ENCODE measurements at places on chromosomes 2 and 18. TPM values are rescaled to one million over a fixed set of nuclear protein-coding genes. Genes with fewer than 3 reads are reported as not detected.
A peak's percentile ranks its signal among the peaks of the same experiment; 100 is the strongest.

SPR gene
- 15.2 TPM for total RNA-seq

B3GNT7 gene
- 89.4 TPM for total RNA-seq

MPP4 gene
- not detected for total RNA-seq

HAT1 gene
- 75.7 TPM for total RNA-seq

ABCG5 gene
- total RNA-seq: not detected

EMX1 gene
- total RNA-seq: 7.9 TPM

ZNF638 gene
- total RNA-seq: 190 TPM

CCDC121 gene
- 1.7 TPM for total RNA-seq

DNA sequence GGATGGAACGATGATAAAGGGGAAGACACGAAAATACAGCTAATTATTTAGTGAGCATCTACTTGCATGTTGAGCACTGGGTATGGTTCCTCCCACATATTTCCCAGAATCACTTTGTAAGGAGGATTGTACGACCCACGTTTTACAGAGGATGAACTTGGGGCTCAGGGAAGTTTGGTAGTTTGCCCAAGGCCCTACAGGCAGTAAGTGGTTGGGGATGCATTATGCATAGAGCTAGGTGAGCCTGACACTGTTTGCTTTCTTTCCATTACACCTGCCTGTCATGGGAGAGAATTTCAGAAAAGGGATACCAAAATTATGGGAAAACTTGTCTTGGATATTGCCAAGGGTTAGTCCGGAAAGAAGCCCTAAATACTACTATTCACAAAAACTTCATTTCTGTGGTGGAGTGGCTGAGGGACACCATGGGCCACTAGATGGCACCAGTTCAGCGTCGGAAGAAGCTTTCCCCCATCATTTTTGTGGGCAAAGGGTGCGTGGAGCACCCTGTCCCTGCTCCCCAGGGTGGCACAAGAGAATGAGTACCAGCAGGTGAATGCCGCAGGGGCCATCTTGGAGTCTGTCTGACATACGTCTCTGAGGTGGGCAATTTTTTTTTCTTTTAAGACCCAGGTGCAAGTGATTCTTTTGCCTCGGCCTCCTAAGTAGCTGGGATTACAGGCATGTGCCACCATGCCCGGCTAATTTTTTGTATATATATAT, 23.5 kb upstream of the C18orf32 start:
- no peak overlapping the region for H3K27ac ChIP-seq
- no peak overlapping the region for H3K4me3 ChIP-seq
- no peaks in the 10 kb centered on the region for H3K36me3 ChIP-seq

GRCh38 chr2:45242161-45242741, 233.0 kb upstream of the SIX2 start:
- H3K36me3 ChIP-seq: no peaks in the 10 kb centered on the region
- H3K27ac ChIP-seq: no peak overlapping the region
- DNase-seq: no peak
- H3K4me3 ChIP-seq: no peak overlapping the region

- no peak for DNase-seq
- no peaks in the 10 kb centered on the region for H3K36me3 ChIP-seq
- H3K4me3 ChIP-seq: no peak overlapping the region
- H3K27ac ChIP-seq: no peak overlapping the region
- no peaks in the 10 kb centered on the region for H3K27me3 ChIP-seq
- H3K4me1 ChIP-seq: no peaks in the 10 kb centered on the region
These were observed 28.3 kb downstream of the MCFD2 start for GRCh38 chr2:46887028-46887885.

GRCh38 chr2:78023356-78023755, 501.2 kb upstream of the LRRTM4 start:
- H3K4me3 ChIP-seq: no peak overlapping the region
- H3K4me1 ChIP-seq: no peaks in the 10 kb centered on the region
- no peaks in the 10 kb centered on the region for H3K27me3 ChIP-seq
- H3K36me3 ChIP-seq: peaks cover 2% of the 10 kb centered on the region
- peak; percentile 11 for DNase-seq

GRCh38 chr2:184814421-184814820, 216.1 kb downstream of the ZNF804A start:
- no peaks in the 10 kb centered on the region for H3K36me3 ChIP-seq
- no peak overlapping the region for H3K27ac ChIP-seq
- H3K27me3 ChIP-seq: no peaks in the 10 kb centered on the region
- no peak overlapping the region for H3K4me3 ChIP-seq
- peak; percentile 21 for DNase-seq

DNA sequence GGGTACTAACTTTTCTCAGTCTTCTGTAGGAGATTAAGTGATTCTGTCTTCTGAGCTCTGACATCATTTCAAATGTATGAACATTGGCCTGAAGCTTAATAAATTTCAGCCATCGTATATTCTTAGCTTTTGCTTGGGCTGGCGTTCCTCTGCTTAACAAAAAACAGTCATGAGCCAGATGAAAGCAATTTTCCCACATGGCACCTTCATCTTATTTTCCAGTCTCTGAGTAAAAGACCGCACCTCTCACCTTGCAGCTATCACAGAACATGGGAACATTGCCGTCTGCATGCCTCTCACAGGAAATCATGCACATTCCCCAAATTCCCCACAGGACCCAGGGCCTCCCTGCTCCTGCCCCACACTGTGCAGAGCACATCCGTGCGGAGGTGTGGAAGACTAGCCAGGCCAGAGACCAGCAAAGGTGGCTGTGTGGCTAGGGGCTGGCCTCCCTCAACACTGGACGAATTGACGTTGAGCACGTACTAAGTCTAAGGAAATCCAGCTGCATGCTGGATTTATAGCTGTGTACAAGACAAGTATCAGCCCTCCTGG, 531.8 kb upstream of the ID2 start:
- H3K4me1 ChIP-seq: no peaks in the 10 kb centered on the region
- DNase-seq: peak; percentile 25
- H3K27me3 ChIP-seq: no peaks in the 10 kb centered on the region
- H3K4me3 ChIP-seq: no peak overlapping the region
- no peak overlapping the region for H3K27ac ChIP-seq

- H3K4me3 ChIP-seq: no peak overlapping the region
- H3K27me3 ChIP-seq: no peaks in the 10 kb centered on the region
- no peaks in the 10 kb centered on the region for H3K4me1 ChIP-seq
- H3K36me3 ChIP-seq: no peaks in the 10 kb centered on the region
These were observed 225.8 kb downstream of the NAPG start for GRCh38 chr18:10751653-10752052.

DNA sequence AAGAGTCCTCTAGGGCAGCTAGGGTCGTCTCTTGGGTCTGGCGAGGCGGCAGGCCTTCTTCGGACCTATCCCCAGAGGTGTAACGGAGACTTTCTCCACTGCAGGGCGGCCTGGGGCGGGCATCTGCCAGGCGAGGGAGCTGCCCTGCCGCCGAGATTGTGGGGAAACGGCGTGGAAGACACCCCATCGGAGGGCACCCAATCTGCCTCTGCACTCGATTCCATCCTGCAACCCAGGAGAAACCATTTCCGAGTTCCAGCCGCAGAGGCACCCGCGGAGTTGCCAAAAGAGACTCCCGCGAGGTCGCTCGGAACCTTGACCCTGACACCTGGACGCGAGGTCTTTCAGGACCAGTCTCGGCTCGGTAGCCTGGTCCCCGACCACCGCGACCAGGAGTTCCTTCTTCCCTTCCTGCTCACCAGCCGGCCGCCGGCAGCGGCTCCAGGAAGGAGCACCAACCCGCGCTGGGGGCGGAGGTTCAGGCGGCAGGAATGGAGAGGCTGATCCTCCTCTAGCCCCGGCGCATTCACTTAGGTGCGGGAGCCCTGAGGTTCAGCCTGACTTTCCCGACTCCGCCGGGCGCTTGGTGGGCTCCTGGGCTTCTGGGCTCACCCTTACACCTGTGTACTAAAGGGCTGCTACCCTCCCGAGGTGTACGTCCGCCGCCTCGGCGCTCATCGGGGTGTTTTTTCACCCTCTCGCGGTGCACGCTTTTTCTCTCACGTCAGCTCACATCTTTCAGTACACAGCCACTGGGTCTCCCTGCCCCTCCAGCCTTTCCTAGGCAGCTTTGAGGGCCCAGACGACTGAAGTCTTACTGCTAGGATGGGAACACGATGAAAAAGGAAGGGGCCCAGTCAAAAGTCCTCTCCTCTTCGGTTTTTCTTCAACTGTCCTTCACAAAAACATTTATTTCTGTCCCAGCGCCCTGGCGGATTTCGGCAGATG, 8.1 kb downstream of the SIX2 start:
- peaks cover 98% of the 10 kb centered on the region for H3K27me3 ChIP-seq
- no peak overlapping the region for H3K27ac ChIP-seq
- DNase-seq: peak; percentile 66

- DNase-seq: no peak
- H3K4me1 ChIP-seq: no peaks in the 10 kb centered on the region
- no peaks in the 10 kb centered on the region for H3K27me3 ChIP-seq
- no peak overlapping the region for H3K27ac ChIP-seq
- no peak overlapping the region for H3K4me3 ChIP-seq
These were observed 287.9 kb downstream of the AGAP1 start for GRCh38 chr2:235781775-235782174.

GRCh38 chr2:155975734-155976133, 356.8 kb downstream of the NR4A2 start:
- H3K36me3 ChIP-seq: no peaks in the 10 kb centered on the region
- H3K4me3 ChIP-seq: no peak overlapping the region
- H3K4me1 ChIP-seq: 0 out of 2 replicates have a peak, but pooled peaks cover 9% of the 10 kb centered on the region
- H3K27me3 ChIP-seq: no peaks in the 10 kb centered on the region
- no peak for DNase-seq

DNA sequence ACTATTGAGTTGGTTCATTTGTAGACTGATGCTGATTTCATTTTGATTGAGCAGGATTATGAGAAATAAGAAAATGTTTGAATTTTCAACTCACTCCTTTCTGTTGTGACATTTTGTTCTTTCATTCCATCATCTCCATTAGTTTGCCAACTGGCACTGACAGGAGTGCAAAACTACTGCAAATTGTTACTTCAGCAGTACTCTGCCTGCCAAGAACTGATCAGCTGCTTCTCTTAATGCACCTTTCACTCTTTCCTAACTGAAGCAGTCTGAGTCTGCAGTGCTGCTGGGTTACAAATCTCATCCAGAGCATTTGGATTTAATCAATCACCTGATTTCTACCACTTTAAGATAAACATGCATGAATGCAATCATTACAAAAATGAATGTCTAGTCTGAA, 70.9 kb downstream of the TMEFF2 start:
- H3K27ac ChIP-seq: no peak overlapping the region
- H3K4me1 ChIP-seq: peaks cover 9% of the 10 kb centered on the region
- DNase-seq: no peak

DNA sequence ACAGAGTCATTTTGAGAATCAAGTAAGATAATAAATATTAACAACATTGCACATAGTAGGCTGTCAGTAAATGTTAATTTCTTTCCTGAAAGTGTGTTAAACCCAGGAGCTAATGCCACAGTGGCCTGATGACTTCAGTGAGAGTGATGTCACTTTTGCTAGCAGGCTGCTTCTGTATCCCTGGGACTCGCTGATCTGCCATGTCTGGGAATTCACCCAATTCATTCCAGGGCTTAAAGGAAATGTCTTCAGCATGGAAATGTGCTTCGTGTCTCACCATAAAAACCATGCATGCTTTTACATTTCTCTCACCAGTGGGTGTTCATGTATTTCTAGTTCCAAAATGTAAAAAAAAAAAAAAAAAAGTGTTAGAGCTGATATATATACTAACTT, 56.8 kb upstream of the MAPRE3 start:
- no peaks in the 10 kb centered on the region for H3K27me3 ChIP-seq
- no peak overlapping the region for H3K27ac ChIP-seq
- H3K4me1 ChIP-seq: peaks cover 20% of the 10 kb centered on the region

- DNase-seq: peak; percentile 69
- H3K4me3 ChIP-seq: peak overlapping the region; percentile 57
- H3K27me3 ChIP-seq: peaks cover 100% of the 10 kb centered on the region
- peaks cover 15% of the 10 kb centered on the region for H3K4me1 ChIP-seq
- no peaks in the 10 kb centered on the region for H3K36me3 ChIP-seq
These were observed 1.2 kb downstream of the TLX2 start for GRCh38 chr2:74515271-74515980.

GRCh38 chr2:79686884-79687283, 174.0 kb downstream of the CTNNA2 start:
- H3K27me3 ChIP-seq: no peaks in the 10 kb centered on the region
- H3K27ac ChIP-seq: no peak overlapping the region
- no peak overlapping the region for H3K4me3 ChIP-seq
- DNase-seq: no peak
- H3K4me1 ChIP-seq: no peaks in the 10 kb centered on the region
- no peaks in the 10 kb centered on the region for H3K36me3 ChIP-seq

- DNase-seq: no peak
- no peaks in the 10 kb centered on the region for H3K36me3 ChIP-seq
- H3K4me1 ChIP-seq: peaks cover 15% of the 10 kb centered on the region
- H3K27me3 ChIP-seq: no peaks in the 10 kb centered on the region
- H3K4me3 ChIP-seq: no peak overlapping the region
These were observed 91.7 kb upstream of the DSEL start for GRCh38 chr18:67608191-67608590.

GRCh38 chr2:102558463-102558862, 60.9 kb upstream of the SLC9A2 start:
- no peak overlapping the region for H3K27ac ChIP-seq
- H3K4me1 ChIP-seq: no peaks in the 10 kb centered on the region
- no peak for DNase-seq

GRCh38 chr18:23887493-23887892, 127.1 kb upstream of the TTC39C start:
- no peaks in the 10 kb centered on the region for H3K36me3 ChIP-seq
- H3K27ac ChIP-seq: no peak overlapping the region
- H3K27me3 ChIP-seq: no peaks in the 10 kb centered on the region
- H3K4me1 ChIP-seq: peaks cover 18% of the 10 kb centered on the region
- DNase-seq: no peak
- no peak overlapping the region for H3K4me3 ChIP-seq

GRCh38 chr18:23479829-23480505, 23.3 kb upstream of the RMC1 start:
- H3K27ac ChIP-seq: no peak overlapping the region
- H3K4me1 ChIP-seq: peaks cover 23% of the 10 kb centered on the region

DNA sequence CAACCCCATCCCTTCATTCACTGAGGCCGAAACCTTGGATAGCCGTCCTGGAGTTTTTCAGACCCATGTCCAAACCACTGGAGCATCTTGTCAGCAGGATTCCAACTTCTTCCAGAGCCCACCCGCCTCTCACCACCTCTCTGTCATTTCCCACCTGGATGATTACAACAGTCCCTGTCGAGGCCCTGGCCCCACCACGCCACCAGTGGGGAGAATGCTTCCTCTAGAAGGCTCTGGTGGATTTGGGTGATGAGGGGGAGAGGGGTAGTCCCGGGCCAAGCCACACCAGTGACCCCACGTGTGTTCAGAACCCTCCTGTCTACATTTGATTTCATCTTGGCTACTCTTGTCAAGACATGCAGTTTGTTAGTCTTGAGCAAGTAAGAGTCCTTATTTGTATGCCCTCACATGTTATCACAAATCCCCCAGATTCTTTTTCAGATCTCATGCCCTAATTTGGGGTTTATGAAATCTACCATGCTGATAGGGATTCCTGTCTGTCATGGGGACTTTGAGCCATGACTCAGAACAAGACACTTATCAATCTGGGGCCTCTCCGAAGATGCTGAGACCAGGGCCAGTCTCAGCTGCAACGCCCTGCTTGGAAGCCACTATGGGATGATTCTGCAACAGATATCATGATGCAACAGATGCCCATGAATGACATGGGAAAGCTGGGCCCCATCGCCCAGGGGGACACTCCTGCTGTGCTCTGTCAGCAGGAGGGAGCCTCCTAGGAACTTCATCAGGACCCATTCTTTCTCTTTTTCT, 186.1 kb downstream of the ZFP36L2 start:
- H3K4me3 ChIP-seq: no peak overlapping the region
- H3K27ac ChIP-seq: no peak overlapping the region
- 0 out of 2 replicates have a peak, but pooled peaks cover 9% of the 10 kb centered on the region for H3K4me1 ChIP-seq
